Skin of body (tissue), 3 donors: ENCODE measurements at places on chromosomes 7 and 10.

GRCh38 chr7:117412946-117413559, 14.2 kb downstream of the ASZ1 start:
- no peak for DNase-seq

GRCh38 chr10:19546224-19546623, 270.0 kb upstream of the PLXDC2 start:
- no peak for DNase-seq

DNA sequence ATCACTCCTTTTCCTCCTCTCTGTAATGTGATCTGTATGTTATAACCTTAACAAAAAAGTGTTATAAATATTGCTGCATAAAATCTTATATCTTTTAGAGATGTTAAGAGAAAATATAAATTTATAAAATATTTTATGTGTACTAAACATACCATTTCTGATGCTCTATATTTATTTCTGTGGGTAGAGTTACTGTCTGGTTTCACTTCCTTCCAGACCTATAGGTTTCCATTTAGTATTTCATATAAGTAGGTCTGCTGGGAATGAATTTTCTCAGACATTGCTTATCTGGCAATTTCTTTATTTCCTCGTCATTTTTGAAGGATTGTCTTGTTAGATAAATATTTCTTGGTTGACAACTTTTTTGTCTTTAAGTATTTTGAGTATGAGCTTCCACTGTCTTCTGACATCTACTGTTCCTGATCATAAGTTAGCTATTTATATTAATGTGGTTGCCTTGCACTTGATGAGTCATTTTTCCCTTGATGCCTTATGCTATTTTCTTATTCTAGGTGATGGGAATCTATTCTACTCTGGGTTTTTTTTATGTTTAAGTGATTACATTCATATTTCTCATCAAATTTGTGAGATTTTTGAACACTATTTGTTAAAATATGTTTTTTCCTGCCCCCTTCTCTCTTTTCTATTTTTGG, 11.2 kb upstream of the THSD7A start:
- no peak for DNase-seq

GRCh38 chr10:11012421-11013295, 5.0 kb upstream of the CELF2 start:
- DNase-seq: peak; percentile 52

DNA sequence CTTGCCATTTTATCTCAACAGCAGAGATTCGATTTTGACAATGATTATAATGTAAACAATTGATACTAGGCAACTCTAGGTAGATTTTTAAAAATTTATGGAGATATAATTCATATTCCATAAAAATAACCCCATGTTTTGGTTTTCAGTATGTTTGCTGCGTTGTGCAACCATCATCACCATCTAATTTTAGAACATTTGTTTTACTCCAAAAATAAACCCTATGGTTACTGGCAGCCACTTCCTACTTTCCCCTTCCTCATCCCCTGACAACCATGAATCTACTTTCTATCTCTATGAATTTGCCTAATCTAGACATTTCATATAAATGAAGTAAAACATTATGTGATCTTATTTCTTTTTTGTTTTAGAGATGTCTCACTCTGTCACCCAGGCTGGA, 401.9 kb downstream of the THSD7A start:
- DNase-seq: no peak

DNA sequence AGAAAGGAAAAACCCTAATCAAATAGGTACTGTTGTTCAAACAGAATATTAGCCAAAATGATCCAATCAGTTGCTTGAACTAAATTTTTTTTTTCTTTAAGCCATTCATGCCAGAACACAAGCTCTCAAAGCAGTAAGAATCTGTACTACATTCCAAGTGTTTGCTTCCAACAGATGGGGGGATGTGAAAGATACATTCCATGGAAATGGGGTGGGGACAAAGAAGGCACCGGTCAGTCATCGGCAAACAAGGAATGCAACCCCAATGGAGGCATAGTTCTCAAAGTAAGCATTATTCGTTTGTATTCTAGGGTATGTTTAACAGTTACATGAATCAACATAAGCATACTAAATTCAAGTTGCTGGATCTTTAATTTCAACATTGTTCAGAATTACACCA, 32.5 kb downstream of the C10orf143 start:
- DNase-seq: no peak

DNA sequence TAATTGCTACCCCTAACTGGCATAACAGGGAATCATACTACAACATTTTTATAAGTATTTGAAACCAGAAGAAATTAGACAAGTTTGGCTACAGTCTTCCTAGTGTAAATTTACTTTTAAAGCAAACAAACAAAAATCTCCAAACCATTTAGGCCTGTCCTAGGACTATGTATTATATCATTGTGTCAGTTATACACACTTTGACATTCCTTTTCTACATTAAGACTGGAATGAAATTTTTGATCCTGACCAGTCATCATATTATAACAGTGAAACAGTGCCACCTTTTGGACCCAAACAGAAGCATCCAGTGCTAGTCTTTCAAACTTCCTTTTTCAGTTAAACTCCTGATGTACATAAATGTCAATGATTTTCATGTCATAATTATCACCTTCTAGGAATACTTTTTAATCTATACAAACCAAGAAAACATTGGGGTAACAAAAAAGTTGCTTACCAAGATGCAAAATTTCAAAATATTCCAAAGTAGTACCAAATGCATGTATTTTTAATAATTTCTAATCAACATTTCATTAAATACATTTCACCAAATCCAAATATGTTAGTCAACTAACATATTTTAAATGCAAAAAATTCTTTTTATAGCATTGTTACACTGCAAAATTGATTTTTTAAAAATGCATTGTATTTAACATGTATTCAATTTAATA, 75.7 kb downstream of the IMMP2L start:
- peak; percentile 38 for DNase-seq

DNA sequence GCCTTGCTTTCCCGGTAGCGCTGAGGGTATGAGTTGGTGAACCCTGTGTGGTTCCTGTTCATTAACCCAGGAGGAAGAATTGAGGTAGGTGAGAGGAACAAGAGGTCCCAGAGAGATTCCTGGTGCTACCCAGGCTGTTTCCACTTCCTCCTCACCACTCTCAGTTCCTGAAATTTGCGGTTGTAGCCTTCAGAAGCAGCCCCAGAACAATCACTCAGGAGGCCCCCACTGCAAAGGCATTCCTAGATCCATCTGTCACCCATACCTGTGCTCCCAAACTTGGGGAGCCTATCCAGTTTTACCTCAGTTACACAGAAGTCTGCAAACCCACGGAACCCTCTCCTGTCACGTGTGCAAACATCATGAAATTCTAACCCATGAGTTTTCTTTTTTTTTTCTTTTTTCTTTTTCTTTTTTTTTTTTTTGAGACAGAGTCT, 9.0 kb upstream of the PIP4K2A start:
- DNase-seq: no peak

DNA sequence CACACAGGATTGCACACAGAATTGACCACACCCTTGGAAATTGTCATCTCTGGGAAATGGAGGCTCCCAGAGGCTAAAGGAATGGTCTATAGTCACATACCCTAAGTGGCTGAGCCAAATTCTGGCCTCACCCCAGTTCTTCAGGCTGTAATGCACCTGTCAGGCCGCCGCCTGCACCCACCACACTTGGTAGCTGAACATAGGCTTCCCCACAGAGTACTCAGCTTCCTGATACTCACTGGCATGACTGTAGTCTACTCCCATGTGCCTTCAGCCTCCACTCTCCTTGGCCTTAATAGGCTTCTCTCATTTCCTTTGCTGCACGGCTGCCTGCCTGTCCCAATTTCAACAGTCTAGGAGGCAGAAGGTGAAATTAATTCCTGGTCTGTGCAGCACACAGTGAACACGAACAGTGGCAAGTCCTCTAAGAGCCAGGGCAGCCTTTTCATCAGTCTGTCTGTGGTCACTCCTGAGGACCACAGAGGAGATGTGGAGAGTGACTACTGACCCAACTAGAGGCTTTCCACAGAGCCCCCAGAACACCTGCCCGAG, 42.5 kb downstream of the NUDCD3 start:
- no peak for DNase-seq

DNA sequence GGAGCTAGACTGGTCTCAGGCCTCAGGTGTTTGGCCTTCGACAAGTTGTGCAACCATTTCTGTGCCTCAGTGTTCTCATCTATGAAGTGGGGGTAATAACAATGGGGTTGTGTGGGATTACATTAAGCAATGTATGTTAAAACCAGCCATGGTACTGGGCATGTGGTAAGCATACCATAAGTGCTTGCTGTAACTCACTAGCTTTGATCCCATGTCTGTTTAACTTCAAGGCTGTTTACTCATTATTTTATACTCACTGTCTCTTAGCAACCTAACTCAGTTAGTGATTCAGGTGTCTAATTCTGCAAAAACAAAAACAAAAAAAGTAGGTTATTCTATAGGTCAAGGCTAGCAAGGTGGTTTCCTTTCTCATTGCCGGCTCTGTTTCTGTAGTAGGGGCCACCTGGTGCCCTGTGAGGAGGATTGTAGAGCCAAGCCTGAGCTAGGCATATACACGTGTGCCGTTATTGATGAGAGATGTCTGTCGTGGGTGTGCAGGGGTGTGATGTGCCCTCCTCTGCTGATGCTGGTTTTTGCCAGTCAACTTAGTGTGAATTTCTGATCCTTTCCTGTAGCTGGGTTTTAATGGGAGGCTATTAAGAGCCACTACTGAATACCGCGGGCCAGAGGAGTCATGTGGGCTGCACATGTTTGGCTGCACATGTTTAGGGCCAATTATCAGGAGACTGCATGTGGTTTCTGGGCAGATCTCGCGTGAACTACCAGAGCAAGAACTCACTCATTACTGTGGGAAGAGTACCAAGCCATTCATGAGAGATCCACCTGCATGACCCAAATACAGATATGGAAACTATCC, 56.2 kb downstream of the EEPD1 start:
- peak; percentile 24 for DNase-seq

GRCh38 chr10:124629415-124629814, 114.8 kb downstream of the FAM53B start:
- peak; percentile 22 for DNase-seq

DNA sequence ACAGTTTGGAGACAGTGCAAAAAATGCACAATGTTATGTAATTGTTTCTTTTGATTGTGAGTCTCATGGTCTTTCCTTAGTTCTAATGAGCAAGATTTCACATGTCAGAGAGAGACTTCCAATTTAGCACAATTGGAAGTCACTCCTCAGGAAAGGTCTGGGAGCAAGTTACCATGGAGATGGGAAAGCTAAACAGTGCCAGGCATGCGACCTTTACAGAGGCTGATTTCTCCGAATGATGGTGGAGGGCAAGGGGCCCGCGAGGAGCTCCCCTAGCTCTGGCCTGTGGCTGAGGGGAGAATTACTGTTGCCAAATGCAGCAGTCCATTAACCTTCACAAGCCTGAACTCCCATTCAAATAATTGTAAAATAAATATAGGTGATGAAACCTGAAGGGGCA, 59.3 kb downstream of the CDCA7L start:
- DNase-seq: no peak

GRCh38 chr10:79498291-79498829, 14.0 kb upstream of the EIF5AL1 start:
- no peak for DNase-seq

DNA sequence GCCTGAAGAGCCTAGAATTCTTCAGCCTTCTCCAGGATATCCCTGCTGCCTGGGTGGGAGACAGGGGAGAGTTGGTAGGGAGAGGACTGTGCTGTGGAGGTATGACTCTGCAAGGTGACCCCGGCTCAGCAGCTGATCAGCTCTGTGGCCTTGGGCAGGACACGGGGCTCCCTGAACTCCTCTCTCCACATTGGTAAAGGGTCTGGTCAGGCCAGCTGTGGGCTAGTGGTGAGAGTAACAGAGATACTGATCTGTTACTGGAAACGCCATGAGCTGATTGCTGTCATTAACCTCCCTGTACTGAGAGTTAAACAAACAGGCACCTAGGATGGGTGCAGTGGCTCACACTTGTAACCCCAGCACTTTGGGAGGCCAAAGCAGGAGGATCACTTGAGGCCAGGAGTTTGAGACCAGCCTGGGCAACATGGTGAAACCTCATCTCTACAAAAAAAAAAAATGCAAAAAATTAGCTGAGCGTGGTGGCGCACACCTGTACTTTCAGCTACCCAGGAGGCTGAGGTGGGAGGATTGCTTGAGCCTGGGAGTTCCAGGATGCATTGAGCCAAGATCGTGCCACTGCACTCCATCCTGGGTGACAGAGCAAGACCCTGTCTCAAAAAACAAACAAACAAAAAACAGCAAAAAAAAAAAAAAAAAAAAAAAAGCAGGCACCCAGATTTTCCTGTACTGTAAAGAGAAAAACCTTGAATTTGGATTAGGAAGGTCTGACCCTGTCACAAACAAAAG, 151.5 kb downstream of the CUX1 start:
- DNase-seq: no peak

- DNase-seq: no peak
Observed at GRCh38 chr10:122555442-122555841, 5.1 kb upstream of the DMBT1 start.

GRCh38 chr7:108596560-108596959, 26.9 kb downstream of the DNAJB9 start:
- DNase-seq: no peak

DNA sequence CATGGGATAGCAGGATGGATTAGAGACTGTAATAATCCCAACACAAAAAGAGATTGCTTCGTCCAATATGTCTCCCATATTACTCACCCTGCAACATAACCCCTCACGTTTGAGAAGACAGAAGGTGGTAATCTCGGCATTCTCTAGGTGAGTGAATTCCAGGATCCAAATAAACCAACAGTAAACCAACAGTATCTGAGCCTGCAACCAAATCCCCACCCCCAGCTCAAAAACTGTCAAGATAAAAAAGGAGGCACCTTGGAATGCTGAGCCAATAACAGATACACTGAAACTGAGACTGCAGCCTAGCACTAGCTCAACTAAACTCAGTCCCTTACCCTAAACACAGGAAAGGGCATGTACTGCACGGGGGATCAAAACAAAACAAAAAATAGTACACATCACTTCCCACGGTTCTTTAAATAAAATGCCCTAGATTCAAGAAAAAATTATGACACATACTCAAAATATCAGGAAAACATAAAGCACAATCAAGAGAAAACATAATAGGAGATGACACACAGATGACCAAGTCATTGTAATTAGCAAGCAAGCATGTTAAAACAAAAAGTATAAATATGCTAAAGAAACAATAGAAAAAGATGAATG, 28.0 kb downstream of the IPMK start:
- no peak for DNase-seq

- DNase-seq: no peak
Observed at GRCh38 chr10:110265573-110266193, 39.0 kb downstream of the SMNDC1 start.

DNA sequence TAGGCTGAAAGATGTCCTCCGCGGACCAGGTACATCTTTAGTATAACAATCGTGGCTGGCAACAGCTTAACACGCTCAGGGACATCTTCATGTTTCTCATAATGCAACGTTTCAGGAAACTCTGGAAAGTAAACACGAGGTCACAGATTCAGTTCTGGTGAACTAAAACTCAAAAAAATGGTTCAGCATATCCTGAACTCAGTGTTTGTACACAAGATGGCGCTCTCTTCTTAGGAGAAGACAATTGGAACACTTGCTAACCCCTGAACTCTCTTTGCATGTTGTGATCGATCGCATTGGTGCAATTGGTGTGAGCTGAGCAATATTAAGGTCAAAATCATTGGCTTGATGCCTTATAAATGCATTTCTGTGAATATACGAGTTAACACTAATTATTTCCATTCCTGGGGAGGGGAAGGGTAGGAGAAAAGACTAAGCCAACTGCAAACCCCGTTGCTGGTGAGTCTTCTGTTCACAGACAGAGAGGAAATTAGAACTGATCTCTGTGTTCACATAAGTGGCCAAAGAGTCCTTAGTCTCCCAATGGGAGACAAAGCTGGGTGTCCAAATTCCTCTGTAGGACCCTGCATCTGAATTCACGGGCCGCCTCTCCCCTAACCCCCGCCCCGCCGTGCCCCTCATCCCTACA, 52.6 kb upstream of the FAM180A start:
- DNase-seq: peak; percentile 46

- DNase-seq: no peak
Observed at GRCh38 chr7:120185940-120186682, 86.9 kb upstream of the KCND2 start.
